ENCODE measurements at places on chromosomes 7 and 10. TPM values are rescaled to one million over a fixed set of nuclear protein-coding genes. Genes with fewer than 3 reads are reported as not detected.
A peak's percentile ranks its signal among the peaks of the same experiment; 100 is the strongest.

- no peak overlapping the region for H3K27ac ChIP-seq
- H3K36me3 ChIP-seq, result no peaks in the 10 kb centered on the region
- H3K4me1 ChIP-seq, result no peaks in the 10 kb centered on the region
- no peak overlapping the region for H3K4me3 ChIP-seq
- DNase-seq, result no peak
These were observed 8.3 kb downstream of the HOXA4 start for GRCh38 chr7:27122077-27122910.

DNA sequence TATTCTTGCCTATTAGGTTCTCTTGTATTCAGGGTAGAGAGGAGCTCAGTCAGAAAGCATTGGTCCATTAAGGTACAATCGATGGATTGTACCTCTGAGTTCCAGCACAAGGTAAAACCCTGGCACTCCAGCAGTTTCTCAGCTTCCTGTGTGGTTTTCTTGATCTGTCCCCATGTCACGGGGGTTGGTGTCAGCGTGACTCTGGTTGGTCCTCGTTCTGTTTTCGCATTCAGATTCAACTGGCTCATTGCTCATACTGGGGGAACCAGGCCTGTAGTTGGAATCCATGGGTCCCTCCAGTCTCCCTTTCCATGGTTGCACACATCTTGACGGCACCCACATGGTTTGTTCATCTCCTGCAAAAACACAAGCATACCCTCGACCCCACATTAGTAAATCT lies 32.7 kb upstream of the RASGEF1A start:
- H3K36me3 ChIP-seq, result peaks cover 19% of the 10 kb centered on the region
- peak overlapping the region; percentile 17 for H3K4me3 ChIP-seq
- peak overlapping the region; percentile 81 for H3K27ac ChIP-seq
- peaks cover 17% of the 10 kb centered on the region for H3K27me3 ChIP-seq

DNA sequence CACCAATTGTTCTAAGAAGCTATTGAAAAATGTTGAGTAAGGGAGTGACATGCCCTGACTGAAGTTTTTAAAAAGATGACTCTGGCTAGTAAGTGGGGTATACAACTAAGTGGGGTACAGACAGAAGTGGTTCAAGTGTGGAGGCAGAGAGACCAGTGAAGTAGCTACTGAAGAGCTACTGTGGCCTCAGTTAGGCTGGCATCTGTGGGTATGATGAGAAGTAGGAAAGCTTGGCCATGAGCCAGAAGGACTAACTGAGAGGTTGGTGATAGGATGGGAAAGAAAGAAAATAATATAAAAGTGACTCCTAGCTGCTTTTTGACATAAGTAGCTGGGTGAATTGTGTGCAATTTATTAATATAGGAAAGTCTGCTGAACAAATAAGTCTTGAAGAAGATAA lies 176.6 kb downstream of the SEMA3D start:
- H3K4me3 ChIP-seq, result no peak overlapping the region
- DNase-seq, result no peak
- H3K27me3 ChIP-seq, result peaks cover 2% of the 10 kb centered on the region
- no peak overlapping the region for H3K27ac ChIP-seq

GRCh38 chr10:21593986-21594385 lies 60.0 kb downstream of the MLLT10 start:
- peaks cover 12% of the 10 kb centered on the region for H3K4me1 ChIP-seq
- peaks cover 37% of the 10 kb centered on the region for H3K36me3 ChIP-seq
- no peak overlapping the region for H3K4me3 ChIP-seq
- no peaks in the 10 kb centered on the region for H3K27me3 ChIP-seq
- DNase-seq, result no peak
- H3K27ac ChIP-seq, result no peak overlapping the region

DNA sequence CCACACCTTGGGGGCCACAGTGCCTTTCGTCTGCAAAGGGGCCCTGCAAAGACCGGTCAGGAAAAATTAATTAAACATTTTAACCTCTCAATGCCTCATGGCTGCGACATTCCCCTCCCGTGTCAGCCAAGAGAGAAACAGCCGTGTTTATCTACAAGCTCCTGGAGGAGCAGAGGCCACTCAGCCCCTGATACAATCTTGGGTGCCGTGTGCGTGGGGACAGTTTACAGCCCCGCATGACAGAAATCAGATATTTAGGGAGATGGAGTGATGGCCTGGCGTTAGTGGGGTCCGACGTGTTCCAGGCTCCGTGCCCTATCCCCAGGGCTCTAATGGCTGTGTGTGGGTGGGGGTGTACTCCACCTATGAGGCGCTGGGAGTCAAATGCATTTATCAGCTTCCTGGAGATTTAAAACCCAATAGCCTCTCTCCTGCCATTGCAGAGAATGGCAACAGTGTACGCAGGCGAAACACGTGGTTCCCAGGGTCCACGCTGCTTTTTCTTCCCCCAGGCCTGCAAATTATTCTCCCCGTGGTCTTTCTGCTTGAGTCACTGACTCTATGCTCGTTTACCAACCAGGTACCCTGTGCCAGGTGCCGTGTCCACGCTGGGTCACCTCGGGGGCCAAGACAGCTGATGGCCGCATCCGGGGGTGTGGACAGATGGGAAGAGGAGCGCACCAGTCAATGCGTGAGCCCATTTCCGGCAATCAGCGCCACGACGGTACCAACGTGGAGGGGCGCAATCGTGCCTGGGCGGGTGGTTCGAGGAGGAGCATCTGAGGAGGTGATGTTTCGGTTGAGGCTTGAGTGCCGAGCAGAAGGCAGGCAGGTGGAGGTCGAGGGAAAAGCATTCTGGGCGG lies 26.6 kb upstream of the PSMG3 start:
- peaks cover 9% of the 10 kb centered on the region for H3K4me1 ChIP-seq
- no peak overlapping the region for H3K27ac ChIP-seq
- H3K36me3 ChIP-seq, result no peaks in the 10 kb centered on the region

GRCh38 chr7:123621707-123622106 lies 20.1 kb downstream of the ASB15 start:
- peaks cover 3% of the 10 kb centered on the region for H3K4me1 ChIP-seq
- no peak overlapping the region for H3K4me3 ChIP-seq
- H3K27me3 ChIP-seq, result no peaks in the 10 kb centered on the region
- DNase-seq, result no peak
- no peak overlapping the region for H3K27ac ChIP-seq

- H3K27me3 ChIP-seq, result no peaks in the 10 kb centered on the region
- no peak overlapping the region for H3K27ac ChIP-seq
- H3K36me3 ChIP-seq, result peaks cover 30% of the 10 kb centered on the region
- no peak for DNase-seq
- no peak overlapping the region for H3K4me3 ChIP-seq
These were observed 54.2 kb downstream of the FAM53B start for GRCh38 chr10:124689911-124690498.

GRCh38 chr10:113444766-113445365 lies 108.0 kb upstream of the HABP2 start:
- H3K36me3 ChIP-seq, result no peaks in the 10 kb centered on the region
- DNase-seq, result no peak
- H3K4me3 ChIP-seq, result no peak overlapping the region
- H3K27me3 ChIP-seq, result peaks cover 20% of the 10 kb centered on the region
- H3K27ac ChIP-seq, result no peak overlapping the region

DNA sequence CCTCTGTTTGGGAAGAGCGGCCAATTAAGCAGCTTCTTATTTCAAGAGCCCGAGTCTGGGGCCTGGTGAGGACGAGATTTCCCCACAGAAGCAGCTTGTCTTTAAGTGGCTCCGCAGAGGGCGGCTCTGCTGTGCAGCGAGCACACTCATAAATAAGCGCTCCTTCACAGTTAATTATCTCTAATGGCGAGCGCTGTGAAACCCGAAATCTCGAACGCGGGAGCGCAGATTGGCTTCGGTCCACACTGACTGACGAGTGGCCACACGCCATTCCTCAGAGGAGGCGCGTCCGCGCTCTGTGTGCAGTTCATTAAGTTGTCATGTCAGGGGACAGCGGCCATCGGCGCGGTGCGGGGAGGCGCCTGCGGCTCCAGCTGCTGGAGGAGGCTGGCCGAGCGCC lies 560.9 kb downstream of the DNAJB6 start:
- no peak for DNase-seq
- H3K36me3 ChIP-seq, result no peaks in the 10 kb centered on the region
- no peaks in the 10 kb centered on the region for H3K27me3 ChIP-seq

GRCh38 chr10:34075254-34075926 lies 739.7 kb downstream of the PARD3 start:
- no peaks in the 10 kb centered on the region for H3K4me1 ChIP-seq
- no peak overlapping the region for H3K4me3 ChIP-seq
- DNase-seq, result no peak
- no peaks in the 10 kb centered on the region for H3K36me3 ChIP-seq
- H3K27ac ChIP-seq, result no peak overlapping the region
- H3K27me3 ChIP-seq, result peaks cover 1% of the 10 kb centered on the region

DNA sequence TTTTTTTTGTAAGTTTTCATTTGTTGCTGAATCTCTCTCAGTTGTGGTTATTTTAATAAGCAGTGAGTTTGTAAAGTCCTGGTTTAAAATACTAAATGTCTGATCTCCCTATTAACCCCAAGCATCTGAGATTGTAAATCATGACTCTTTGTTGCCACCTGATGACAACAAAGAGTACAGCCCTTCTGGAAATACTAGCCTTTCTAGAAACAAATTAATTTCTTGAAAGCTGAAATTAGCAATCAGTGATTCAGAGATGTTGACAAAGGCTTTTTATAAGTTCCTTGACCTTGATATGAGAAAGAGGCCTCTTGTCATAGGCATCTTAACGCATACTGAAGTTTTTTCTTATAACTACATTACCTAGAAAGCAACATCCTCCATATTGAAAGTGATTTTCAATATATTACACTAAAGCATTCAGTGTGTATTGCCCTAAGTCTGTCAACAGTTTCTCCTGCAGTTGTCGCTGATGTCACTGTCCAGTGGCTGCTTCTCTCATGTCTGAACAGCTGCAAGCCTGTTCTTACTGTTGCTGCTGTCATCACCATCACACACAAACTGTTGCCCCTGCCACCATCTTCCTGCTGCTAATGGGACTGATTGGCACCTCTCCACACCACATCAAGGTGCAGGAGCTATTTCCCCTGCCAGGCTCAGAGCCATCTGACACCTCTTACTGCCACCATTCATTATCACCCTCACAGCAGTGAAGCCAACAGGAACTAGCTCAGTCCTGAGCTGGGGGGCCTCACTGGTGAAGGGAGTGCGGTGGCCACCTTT lies 95.1 kb upstream of the LRGUK start:
- H3K36me3 ChIP-seq, result no peaks in the 10 kb centered on the region
- H3K27me3 ChIP-seq, result no peaks in the 10 kb centered on the region
- no peak overlapping the region for H3K4me3 ChIP-seq
- no peak for DNase-seq
- no peak overlapping the region for H3K27ac ChIP-seq

- H3K4me3 ChIP-seq, result no peak overlapping the region
- peaks cover 4% of the 10 kb centered on the region for H3K4me1 ChIP-seq
- no peak for DNase-seq
- H3K27ac ChIP-seq, result no peak overlapping the region
- peaks cover 29% of the 10 kb centered on the region for H3K27me3 ChIP-seq
These were observed 41.4 kb upstream of the BET1 start for GRCh38 chr7:94045581-94045980.

DNA sequence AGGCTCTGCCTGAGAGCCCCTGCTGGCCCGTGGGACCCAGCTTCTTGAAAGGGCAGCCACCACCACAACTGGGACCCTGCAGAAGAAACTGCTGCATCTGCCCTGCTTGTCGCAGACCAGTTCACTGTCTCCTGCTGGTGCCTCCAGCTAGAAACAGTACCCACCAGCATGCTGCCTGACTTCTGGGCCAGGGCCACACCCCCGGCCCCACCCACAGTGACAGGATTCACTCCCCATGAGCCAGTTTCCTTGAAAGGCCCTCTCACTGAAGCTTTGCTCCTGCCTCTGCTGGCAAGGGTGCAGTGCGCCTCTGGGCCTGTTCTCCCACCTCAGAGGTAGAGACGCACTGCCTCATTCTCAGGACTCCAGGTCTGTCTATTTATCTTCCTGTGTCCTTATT lies 32.4 kb downstream of the ANXA11 start:
- no peak for DNase-seq
- H3K4me3 ChIP-seq, result no peak overlapping the region
- peaks cover 5% of the 10 kb centered on the region for H3K4me1 ChIP-seq
- H3K27ac ChIP-seq, result no peak overlapping the region

GRCh38 chr7:155676052-155676451 lies 31.6 kb downstream of the RBM33 start:
- peaks cover 14% of the 10 kb centered on the region for H3K36me3 ChIP-seq
- peaks cover 16% of the 10 kb centered on the region for H3K4me1 ChIP-seq
- H3K27me3 ChIP-seq, result no peaks in the 10 kb centered on the region
- H3K4me3 ChIP-seq, result no peak overlapping the region
- DNase-seq, result no peak

DNA sequence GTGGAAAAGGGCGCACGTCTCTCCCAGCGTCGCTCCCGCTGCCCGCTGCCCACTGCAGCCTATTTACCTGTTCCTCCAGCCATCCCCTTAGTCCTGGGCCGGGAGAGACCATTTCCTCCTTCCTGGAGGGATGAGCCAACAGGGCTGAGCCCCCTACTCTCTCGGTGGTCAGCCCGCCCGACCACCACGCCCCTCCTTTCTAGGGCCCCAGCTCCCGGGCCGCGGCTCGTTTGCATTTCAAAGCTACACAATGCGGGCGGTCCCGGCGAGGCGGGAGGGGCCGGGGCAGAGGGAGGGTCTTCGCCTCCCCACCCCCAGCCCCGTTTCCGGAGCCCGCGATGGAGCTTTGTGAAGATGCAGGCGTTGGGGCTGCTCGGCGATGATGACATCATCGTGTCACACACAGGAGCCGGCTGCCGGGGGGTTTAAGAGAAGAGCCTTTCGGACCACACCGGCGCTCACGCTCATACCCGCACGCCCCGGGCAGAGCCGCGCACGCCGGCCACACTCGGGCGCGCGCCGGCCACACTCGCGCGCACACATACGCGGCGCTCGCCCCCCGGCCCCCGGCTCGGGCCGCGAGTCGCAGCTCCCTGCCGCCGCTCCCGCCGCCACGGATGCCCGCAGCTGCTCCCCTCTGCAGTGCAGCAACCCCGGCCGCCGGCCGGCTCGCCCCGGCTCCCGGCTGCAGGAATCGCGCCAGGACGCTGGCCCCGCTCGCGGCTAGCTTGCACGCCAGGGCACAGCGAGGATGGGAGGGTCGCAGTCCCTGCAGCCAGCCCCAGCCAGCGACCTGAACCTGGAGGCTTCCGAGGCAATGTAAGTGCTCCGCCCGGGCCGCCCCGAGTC lies 107.7 kb upstream of the BTBD16 start:
- no peaks in the 10 kb centered on the region for H3K4me1 ChIP-seq
- H3K36me3 ChIP-seq, result no peaks in the 10 kb centered on the region
- no peak overlapping the region for H3K4me3 ChIP-seq
- peak; percentile 34 for DNase-seq
- H3K27me3 ChIP-seq, result peaks cover 60% of the 10 kb centered on the region

The BLNK gene
- 0.43 TPM for total RNA-seq

The HDAC9 gene
- 0.71 TPM for total RNA-seq

The CYREN gene
- 40.8 TPM for total RNA-seq

The TCAF2 gene
- 20.3 TPM for total RNA-seq

The GPR37 gene
- total RNA-seq, result not detected

The PRKCQ gene
- 61.2 TPM for total RNA-seq

The TAS2R4 gene
- 1.4 TPM for total RNA-seq

The PDE6C gene
- total RNA-seq, result not detected

The WEE2 gene
- total RNA-seq, result not detected

The ADCK2 gene
- total RNA-seq, result 24.5 TPM

The DGKB gene
- total RNA-seq, result not detected
